HAP-1 (cell line): ENCODE measurements at places on chromosomes 1 and 21.

DNA sequence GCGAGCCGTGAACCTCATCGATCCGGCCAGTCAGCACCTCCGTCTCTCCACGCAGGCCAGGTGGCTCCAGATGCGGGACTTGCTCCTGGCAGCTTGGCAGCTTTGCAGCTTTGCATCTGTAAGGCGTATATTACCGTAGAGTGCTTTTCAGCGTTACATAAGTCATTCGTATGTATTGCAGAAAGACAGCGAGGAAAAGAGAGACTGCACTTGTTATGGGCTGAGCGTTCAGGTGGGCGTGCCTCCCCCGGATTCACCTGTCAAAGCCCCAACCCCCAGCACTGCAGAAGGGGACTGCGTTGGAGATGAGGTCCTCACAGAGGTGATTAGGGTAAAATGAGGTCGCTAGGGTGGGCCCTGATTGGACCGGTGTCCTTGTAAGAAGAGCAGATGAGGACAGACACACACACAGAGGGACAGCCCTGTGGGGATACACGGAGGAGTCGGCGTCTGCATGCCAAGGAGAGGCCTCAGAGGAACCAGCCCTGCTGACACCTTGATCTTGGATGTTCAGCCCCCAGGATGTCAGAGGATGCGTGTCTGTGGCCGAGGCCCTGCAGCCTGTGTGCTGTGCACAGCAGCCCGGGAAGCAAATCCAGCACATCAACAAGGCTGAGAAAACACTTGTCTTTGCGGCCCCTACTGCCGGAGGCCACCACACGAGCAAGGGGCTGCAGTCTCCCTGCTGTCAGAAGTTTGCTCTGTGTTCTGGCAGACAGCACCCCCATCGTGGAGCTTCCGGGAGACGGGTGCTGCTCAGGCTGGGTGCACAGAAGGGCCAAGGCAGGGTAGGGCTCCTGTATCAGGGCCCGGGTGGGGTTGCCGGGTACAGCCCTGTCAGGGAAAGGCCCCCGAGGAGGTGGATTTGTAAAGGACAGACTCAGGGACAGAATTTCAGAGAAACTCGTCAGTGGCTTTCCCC, 10.9 kb upstream of the AGPAT3 start:
- DNase-seq: no peak

GRCh38 chr1:50266509-50266908, 156.7 kb downstream of the DMRTA2 start:
- DNase-seq: no peak

DNA sequence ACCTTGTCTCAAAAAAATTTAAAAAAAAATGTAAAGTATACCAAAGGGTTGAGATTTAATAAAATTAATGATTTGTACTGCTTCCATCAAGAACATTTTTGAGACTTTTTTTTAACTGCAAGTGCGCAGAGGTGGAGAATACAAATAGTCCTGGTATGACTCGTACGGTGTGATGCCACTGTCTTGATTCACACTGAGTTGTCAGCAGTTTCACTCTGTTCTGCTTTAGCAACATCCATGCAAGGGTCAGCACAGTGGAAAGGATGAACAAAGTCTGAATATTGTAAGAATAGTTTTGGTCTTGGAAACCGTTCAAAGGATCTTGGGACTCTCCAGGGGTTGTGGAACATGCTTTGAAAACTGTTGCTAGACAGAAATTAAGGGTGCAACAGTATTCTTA, 40.2 kb downstream of the EXO1 start:
- no peak for DNase-seq

DNA sequence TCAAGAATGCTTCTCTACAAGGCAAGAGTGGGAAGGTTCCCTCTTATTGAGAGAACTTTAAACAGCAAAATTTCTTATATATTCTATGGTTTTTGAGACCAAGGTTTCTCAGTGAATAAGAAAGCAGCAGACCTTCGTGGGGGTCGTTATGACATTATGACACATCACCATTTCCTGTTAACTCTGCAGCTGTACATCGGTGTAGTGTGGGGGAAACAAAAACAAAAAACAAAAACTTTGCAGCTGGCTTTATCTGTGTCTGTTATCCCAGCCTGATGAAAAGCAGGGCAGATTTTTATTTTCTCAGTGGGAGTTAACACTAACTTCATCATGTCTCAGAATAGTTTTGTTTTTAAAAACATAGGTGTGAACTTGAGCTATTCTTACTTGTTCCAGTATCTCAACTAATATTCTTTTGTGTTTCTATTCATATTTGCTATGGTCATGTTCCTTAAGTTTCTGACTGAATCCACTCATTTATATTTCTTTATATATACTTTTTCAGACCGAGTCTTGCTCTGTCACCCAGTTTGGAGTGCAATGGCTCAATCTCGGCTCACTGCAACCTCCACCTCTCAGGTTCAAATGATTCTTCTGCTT, 2.1 kb downstream of the SDE2 start:
- DNase-seq: no peak

DNA sequence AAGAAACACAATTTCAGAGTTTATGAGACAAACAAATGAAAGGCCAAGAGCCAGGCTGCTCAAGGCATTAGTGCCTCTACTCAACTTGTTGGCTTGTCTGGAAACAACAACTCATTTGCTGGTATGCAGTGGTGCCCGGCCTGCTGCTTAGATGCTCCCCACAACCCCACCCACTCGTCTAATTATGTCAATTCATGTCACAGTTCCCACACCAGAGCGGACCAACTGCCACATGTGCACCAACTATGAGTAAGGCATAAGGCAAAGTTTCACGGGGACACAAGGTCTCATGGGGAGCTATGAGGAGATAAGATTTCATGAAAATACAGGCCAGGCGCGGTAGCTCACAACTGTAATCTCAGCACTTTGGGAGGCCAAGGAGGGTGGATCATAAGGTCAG, 34.5 kb upstream of the LRRC38 start:
- DNase-seq: no peak

DNA sequence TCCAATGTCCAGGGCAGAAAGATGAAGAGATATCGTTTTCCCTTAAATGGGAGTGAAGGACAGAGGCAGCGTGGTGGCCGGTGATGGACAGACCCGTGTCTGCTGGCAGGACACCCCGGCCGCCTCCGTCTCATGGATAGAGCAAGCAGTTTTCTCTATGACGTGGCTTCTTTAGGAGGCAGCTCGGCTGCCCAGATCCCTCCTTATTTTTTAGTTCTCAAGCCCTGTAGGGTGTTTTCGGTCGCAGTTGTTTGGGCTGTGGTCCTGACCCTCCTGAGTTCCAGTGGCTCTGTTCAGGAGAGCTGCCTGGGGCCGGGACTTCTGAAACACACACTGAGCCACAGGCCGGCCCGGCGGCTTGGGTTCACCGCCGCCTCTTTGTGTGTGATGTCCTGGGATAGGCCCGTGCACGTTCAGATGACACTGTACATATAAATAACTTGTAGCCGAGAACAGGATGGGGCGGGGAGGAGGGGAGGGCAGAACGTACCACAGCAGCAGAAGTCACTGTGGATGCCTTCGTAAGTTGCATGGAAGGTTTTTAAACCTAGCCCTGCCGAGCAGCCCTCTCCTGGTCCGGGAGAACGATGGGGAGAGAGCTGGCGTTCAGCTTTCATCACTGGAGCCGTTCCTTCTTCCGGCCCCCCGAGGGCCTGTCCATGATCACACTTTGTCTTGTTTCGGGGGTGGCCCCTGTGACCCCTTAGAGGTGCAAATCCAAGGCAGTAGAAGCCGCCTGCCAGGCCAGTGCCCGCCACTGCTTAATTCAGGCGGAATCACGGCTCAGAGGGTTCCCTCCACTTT, 65.2 kb downstream of the SIK1 start:
- no peak for DNase-seq

DNA sequence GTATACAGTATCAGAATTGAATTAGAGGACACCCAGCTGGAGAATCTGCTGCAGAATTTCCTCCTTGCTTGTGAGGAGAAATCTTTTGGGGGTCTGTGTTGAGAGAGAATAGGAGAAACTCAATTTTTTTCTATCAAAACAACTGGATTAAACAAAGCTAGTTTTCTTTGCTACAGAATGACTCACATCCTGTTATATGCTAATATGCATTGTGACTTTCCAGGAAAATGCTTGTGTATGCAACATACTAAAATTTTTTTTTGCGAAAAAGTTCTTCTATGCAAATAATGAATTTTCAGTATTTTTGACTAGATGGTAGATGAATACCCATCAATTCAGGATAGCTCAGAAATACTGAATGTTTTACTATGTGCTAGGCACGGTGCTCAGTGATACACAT, 2.2 kb downstream of the VAMP4 start:
- no peak for DNase-seq

DNA sequence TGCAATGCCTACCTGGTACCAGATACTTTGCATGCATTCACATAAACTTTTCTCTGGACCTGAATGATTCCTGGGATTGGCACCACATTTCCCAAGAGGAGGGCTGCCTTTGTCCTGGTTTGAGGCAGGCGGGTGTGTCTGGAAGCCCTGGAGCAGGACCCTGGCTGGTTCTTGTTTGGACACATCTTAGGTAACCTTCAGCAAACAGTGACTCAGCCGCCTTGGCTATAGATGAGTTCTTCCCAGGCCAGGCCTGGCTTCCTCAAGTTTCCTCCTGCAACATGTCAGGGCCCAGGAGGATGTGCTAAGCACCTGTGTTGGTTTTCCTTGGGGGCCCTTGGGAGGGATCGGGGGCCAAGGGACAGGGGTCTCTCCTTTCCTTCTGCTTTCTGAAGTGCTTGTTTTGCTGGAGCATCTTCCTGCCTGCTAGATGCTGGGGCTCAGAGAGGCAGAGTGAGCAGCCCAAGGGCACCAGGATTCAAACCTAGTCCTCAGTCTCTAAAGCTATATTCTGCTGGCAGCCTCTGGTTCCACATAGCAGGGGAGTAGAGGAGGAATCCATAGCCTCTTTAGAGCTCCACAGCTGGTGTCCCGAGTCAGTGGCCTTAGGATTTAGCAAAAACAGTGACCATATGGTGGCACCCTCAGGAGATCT, 38.2 kb downstream of the PAX7 start:
- no peak for DNase-seq
